Stimulated activated naive CD8-positive, alpha-beta T cell treated with anti-CD3 and anti-CD28 coated beads, Interleukin-15, amount 100 ng/mL, for 72 hours (primary cell): ENCODE measurements at places on chromosomes 6 and 20.

- no peak for DNase-seq
Observed at GRCh38 chr6:139713900-139714506, 339.6 kb upstream of the CITED2 start.

GRCh38 chr20:24781418-24781980, 167.6 kb upstream of the CST7 start:
- peak; percentile 18 for DNase-seq

DNA sequence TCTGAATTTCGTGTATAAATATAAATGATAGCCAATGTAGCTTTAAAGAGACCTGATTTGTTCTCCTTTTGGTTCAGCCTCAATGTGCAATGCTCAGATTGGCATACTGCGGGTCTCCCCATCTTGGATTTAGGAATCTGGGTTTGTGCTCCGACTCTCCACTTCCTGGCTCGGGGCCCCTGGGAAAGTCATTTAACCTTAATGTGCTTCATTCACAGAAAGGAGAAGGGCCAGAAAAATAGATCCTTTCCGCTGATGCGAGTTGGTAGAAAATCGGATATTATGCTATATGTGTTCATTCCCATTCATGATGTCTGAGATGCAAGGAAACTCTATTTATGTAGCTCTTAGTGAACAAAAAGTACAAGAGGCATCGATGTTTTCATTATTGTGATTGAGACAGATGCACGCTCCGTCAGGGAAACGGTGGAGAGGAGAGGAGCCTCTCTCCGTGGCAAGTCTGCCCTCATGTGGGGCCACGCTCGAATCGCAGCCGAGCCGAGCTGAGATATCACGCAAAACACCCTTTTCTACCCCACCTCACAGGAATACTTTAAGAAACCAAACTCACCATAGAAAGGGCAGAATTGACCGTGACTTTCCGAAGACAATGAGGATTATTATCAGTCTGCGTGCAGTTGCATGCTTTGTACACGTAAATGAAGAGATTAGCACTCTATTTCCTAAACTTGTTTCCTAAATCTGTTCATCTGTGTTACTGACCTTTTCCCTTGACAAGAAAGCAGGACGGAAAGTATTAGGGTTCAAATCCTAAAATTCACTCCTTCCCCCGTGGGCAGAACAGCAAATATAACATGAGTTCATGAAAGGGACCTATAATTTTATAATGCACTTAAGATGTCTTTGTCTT, 136.6 kb downstream of the COL9A1 start:
- peak; percentile 27 for DNase-seq

GRCh38 chr20:49646528-49646927, 67.2 kb downstream of the B4GALT5 start:
- DNase-seq = no peak

GRCh38 chr20:32057656-32058184, 5.7 kb downstream of the HCK start:
- no peak for DNase-seq

GRCh38 chr6:136344420-136344819, 54.8 kb upstream of the BCLAF1 start:
- DNase-seq = no peak

DNA sequence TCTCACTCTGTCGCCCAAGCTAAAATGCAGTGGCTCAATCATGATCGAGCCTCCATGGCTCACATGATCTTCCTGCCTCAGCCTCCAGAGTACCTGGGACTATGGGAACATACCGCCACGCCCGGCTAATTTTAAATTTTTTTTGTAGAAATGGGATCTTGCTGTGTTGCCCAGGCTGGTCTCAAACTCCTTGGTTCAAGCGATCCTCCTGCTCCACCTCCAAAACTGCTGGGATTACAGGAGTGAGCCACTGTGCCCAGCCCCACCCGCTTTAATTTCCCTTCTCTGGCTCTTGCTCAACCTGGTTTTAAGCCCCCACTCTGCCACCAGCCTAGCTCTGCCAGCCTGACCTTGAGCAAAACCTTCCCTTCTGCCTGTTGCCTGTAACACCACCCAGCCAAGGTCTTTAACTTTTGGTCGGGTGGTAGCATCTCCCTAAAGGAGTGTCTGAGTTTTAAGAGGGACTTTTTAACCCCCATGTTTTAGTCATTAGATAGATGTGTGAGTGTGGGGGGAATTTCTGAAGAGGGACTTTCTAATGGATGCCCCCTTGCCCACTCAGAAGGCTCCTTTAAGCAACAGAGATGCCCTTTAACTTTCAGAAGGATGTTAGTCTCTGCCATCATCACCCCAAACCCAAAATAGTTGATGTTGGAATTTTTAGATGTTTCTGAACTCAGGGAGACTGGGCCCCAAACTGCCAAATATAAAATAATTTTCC, 71.8 kb upstream of the FOXP4 start:
- DNase-seq = no peak

DNA sequence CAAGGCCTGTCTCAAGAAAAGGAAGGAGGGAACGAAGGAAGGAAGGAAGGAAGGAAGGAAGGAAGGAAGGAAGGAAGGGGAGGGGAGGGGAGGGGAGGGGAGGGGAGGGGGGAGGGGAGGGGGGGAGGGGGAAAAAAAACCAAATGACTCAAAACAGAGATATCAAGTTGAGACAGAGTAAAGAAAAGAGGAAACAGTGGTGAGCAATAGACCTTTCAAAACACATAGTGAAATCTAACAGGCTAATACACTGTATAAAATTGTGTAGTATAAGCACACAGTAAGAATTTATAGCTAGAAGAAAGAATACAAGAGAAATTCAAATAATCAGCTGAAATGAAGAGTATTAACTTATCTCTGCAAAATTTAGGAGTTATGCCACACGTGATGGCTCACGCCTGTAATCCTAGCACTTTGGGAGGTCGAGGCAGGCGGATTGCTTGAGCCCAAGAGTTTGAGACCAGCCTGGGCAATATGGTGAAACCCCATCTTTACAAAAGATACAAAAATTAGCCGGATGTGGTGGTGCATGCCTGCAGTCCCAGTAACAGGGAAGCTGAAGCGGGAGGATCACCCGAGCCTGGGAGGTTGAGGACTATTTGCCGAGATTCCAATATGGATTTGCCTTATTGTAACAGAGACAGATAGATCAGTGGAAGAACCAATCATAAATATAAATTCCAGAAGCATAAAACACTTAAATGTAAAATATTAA, 123.2 kb downstream of the PRND start:
- no peak for DNase-seq

DNA sequence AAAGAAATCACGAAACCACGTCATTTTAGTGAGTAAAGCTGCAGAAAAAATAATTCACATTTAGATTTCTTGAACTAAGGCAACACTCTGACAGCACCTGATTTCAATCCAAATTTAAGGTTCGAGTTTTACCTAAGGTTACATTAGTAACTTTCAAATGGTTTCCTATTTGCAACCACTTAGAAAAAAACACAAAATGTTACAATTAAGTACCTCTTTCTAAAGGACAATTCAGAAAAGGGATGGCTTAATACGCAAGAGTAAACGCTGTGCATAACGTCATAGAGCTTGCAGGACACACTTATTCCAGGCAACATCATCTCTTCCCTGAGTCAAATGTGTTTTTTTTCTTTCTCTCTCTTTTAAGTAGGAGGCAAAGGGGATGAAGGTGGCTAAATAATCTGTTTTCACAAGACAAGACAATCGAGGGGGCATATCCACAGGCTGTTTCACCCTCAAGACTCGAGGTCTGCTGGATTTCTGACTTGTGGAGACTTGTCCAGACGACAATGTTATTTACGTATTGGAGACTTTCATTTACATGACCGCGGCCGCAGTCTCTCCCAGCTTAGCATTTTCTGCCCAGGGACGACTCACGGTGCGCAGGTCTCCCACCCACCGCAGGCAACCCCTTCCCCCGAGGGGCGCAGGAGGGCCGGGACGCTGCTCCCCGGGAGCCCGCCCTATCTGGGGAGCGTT, 86.0 kb downstream of the SESN1 start:
- peak; percentile 30 for DNase-seq

GRCh38 chr6:75287424-75287823, 2.8 kb upstream of the TMEM30A start:
- no peak for DNase-seq

GRCh38 chr20:35697696-35698297, 1.4 kb downstream of the NFS1 start:
- no peak for DNase-seq

DNA sequence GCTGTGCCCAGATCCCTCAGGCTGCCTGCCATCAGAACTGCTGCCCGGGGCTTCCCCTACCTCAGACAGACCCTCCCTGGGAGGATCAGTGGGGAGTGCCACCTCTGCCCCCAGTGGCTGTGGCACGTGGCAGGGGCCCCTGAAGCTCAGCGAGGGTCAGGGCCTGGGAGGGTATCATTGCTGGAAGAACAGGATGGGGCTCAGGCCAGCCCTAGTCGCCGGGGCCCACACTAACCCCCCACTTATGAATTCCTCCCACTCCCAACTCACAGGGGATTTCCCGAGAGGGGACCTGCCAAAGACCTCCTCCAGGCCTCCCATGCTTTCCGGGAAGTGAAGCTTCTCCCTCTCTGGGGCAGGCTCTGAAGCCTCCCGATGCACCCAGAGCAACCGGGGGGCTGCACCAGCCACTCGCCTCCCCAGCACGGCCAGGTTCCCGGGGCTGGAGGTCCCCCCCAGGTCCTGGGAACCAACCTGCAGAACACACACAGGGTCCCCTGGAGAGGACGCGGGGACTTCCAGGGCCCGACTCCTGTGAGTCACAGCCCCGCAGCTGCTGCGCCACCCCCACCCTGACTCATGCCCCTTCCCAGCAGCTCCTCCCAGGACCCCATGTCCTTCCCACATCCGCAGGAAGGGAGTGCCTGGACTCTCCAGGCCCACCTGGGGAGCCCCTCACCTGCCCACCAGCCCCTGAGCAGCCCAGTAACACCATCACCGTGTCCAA, 2.5 kb downstream of the TNFRSF6B start:
- DNase-seq = peak; percentile 44

DNA sequence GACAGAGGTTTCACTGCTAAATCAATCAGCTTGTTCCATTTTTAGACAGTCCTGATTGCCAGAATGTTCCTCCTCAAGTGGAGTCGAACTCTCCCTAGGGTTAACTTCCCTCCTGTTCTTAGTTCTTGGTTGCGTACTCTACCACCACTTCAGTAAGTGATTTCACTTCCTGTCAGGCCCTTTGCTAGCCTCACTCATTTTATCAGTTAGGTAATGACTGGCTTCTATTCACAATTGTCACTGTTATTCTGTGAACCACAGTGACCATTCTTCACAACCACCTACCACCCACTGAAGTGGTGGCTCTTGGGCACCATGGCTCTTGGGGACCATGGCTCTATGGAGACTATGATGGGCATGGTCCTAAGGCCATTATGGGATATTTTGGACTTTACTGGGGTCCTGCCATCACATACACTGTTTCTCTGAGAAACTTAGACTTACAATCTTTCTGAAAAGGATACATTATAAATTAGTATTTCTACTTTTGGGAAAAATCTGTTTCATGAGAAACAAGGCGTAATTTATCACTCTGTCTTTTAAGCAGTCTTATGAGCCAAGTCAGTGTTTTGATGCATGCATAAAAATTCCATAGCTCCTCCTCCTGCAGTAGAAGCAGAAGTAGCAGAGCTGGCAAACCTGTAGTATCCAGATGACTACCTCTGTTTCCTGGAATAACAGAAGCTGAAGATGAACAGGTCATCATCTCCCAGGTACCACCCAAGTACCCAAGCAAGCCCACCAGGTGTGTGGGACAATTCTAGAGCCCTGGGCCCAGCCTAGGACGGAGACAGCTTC, 66.3 kb downstream of the ATXN1 start:
- DNase-seq = peak; percentile 40

GRCh38 chr6:134397676-134398075, 79.8 kb upstream of the SGK1 start:
- no peak for DNase-seq

- DNase-seq = peak; percentile 76
Observed at GRCh38 chr6:42049948-42050296, 402 bp upstream of the TAF8 start.

GRCh38 chr20:11375335-11375734, 542.4 kb upstream of the BTBD3 start:
- no peak for DNase-seq

- no peak for DNase-seq
Observed at GRCh38 chr20:31956556-31957526, 5.0 kb upstream of the PDRG1 start.

DNA sequence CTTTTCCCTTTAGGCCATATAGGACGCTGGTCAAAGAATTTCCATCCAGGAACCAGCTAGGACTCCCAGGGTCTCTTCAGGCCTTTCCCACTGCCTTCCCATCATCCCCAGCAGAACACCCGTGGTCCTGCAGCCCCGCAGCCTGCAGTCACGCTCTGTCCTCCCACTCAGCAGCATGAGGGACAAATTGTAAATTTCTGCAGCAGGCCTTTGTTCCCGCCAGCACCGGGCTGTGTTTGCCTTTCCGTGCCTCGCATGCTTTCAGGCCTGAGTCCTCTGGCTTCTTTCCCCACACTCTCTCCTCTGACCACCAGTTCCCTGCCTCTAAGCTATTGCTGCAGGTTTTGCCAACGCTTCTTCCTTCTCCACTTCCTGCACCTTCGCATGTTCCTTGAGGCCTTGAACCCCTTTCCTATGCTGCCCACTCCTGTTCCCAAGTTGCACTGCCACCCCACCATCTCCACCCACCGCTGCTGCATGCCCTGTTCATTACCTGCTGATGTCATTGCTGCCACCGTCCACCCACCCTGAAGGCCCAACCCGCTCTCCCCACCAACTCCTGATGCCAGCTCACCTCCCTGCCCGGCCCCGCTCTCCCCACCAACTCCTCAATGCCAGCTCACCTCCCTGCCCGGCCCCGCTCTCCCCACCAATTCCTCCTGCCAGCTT, 49.8 kb downstream of the RNASET2 start:
- no peak for DNase-seq

DNA sequence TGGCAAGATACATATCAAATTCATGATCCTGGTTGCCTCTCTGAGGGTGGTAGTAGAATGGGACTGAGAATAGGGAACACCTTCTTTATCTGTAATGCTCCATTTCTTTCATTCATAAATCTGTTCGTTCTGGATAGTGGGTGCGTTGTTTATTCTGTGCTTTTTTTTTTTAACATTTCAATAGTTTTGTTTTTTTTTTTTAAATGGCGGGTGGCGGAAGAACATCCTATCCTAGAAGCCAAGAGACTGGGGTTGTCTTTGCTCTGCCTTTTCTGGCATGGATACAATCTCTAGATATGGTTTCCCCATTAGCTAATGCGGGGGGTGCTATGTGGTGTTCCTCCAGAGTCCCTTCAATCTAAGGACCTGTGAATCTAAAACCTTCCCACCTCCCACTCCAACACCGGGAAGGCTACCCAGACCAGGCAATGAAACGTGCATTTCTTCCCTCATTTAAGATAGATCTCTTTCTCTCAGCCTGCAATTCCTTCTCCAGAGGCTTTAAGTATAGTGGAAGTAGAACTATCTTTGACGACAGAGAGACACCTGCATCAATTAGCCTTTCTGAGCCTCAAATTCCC, 883 bp upstream of the CCDC28A start:
- DNase-seq = no peak
